ENCODE measurements at places on chromosomes 3 and 15. TPM values are rescaled to one million over a fixed set of nuclear protein-coding genes. Genes with fewer than 3 reads are reported as not detected.
A peak's percentile ranks its signal among the peaks of the same experiment; 100 is the strongest.

DNA sequence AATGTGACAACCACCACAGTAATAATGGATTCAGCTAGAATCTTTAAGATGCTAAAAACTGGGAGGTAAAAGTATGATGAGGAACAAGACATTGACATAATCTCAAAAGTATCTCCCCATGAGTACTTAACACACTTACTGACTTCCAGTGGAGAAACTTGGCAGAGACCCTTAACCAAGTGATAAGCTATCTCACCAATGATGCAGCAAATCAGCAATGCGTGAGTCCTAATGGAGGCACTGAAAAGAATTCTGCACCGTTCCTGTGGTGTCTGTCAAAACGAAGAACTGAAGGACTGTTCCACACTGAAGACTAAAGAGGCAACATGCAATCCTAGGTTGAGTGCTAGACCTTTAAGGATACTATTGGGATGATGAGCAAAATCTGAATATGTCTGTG lies 67.9 kb upstream of the OCA2 start:
- no peak for DNase-seq

DNA sequence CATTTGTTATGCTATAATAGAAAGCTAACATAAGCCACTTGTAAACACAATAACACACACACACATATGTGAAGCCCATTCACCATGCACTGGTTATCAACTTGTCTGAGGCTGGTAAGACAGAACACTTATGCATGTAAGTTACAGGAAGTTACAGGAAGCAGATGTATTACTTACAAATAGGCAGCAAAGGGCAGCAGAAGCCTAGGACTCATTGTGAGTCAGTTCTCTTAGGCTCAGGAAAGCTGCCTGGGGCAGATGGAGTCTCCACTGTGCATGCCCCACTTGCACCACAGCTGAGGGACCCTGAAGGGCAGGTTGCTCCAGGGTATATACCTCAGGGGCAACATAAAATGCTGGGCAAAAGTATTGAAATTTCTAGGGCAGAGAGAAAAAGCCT lies 748.8 kb upstream of the CCDC54 start:
- peak; percentile 36 for DNase-seq

DNA sequence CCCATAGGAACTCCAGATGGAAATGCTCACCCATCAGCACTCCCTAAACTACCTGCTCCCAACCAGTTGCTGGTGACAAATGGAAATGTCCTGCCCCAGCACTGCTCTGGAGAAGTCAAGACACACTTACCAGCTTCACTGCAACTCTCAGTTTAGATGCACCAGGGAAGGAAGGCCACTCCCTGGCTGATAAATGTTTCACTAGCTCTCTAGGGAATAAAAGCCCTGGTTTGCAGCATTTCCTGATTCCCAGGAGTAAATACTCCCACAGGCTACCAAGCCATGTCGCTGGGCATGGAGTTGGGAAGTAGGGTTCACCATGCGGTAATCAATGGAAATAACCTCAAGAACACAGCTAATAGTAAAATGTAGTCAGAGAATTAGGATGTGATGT lies 112.0 kb upstream of the NEO1 start:
- no peak for DNase-seq

DNA sequence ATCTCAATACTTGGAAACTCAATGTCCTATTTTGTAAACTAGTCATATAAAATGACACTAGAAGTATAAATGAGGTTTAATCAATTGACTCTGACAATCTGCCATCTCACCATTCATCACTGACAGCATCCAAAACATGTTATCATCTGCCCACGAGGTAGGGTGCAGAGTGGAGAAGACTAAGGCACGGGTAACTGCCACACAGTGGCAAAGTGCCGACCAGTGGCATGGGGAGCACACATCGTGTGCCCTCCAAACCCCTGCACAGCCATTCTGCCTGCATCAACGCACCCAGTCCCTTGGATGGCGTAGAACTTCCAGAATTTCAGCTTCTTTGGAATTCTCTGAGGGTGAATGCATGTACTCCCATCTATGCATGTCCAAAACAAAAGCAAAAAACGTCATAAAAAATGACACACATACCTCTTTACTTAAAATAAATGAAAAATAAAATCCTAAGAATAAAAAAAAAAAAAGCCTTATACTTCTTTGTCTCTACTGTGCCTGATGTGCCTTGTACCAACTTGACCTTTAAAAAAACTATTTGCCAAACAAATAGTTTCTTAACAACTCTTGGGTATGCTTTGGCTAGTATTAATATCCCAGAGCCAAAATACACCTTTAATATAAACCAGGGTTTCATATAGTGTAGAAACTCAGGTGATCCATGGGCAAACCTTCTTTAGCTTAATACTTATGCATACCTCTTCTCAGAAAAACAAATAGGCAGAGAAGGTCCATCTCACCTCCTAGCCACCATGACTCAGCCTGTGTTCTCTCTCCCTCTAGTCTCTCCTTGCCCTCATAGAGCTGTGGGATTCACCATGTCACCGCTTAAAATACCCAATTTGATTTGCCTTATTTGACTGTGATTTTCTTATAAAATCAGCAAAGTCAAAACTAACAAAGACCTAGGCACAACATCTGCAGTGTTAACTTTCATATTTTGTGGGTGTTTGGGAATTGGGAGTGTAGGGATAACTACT lies 12.7 kb downstream of the CPOX start:
- no peak for DNase-seq

GRCh38 chr3:11050666-11051323 lies 58.2 kb downstream of the SLC6A1 start:
- no peak for DNase-seq

DNA sequence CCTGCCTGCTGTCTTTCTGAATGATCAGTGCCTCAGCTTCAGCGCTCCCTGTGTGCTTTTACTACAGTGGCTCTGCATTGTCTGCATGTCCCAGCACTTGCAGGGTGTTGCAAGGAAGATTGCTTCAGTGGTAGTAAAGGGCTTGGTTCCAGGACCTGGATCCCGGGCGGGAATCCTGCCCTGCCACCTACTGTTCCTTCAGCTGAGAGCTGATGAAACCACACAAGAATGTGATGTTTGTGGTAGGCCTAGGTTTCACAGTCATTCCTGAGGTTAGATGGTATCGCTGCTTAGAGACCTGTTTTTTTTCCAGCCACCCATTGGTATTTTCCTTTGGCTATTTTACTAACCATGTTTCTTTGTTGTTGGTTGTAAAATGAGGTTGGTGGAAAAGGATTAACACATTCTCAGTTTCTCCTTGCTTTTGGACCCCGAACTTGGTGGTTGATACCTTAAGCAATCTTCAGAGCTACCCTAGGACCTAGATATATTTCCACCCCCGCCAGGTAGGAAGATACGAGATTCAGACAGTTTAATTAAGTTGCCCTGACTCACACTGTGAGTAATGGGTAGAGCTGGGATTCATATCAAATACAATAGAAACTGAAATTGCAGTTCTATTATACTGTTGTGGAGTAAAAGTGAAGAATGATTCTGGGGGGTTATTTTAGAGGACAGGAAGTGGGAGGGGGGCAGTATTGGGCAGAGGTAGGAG lies 11.4 kb downstream of the GPR87 start:
- DNase-seq, result peak; percentile 99

GOLGA6L7 gene
- not detected for total RNA-seq

DNA sequence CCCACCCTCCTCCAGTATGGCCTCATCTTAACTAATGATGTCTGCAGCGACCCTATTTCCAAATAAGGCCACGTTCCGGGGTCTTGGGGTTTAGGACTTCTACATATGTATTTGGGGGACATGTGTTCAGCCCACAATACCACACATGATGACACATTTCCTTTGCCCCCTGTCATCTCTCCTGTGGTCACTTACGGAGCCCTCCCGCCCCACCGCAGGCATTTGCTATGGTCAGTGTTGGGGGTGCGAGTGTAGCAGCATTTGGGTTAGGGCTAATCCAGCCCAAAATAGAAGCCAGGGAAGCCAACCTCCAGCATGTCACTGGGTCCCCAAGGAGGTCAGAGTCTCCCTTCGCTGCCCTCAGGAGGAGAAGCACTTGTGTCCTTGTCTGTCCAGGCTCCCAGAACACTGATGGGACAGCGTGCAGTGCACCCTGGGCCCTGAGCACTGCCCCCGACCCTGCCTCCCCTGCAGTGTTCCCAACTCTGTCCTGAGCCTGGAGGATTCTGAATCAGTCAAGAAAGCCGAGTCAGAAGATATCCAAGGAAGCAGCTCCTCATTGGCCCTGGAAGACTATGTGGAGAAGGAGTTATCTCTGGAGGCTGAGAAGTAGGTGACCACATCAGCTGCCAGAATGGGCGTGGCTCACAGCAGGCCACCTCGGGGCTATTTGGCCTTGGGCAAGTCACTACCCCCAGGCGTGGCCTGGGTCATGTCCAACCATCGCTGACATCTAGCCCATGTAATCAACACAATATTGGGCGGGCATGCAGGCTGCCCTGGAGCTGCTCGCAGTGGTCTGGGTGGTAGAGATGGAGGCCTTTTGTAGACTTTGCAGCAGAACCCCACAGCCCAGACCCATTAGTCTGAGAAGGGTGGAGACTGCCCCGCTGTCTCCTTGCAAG lies 46.9 kb upstream of the FGD5 start:
- no peak for DNase-seq

GRCh38 chr3:8482960-8483665 lies 18.5 kb upstream of the LMCD1 start:
- DNase-seq, result peak; percentile 96

PLA2G4E gene
- not detected for total RNA-seq

GRCh38 chr3:149909923-149910322 lies 60.8 kb downstream of the PFN2 start:
- DNase-seq, result no peak

DNA sequence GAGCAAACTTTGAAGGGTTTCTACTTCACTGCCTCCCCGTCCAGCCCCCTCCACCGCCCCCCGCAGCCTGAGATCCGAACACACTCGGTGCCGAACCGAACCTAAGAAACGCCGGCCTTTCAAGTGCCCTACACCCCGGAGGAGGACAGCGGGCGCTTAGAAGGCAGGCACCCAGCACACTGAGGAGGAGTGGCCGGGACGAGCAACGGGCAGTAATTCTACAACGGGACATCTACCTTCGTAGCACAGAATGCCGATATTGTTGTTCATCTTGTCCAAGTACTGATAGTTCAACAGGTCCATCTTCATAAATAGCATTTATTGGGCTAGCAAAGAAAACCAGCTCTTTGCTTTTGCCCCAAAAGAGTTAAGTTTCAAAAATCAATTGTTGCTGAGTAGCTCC lies 513 bp downstream of the VGLL4 start:
- DNase-seq, result peak; percentile 51

BTLA gene
- total RNA-seq, result not detected

CCR9 gene
- not detected for total RNA-seq

DNA sequence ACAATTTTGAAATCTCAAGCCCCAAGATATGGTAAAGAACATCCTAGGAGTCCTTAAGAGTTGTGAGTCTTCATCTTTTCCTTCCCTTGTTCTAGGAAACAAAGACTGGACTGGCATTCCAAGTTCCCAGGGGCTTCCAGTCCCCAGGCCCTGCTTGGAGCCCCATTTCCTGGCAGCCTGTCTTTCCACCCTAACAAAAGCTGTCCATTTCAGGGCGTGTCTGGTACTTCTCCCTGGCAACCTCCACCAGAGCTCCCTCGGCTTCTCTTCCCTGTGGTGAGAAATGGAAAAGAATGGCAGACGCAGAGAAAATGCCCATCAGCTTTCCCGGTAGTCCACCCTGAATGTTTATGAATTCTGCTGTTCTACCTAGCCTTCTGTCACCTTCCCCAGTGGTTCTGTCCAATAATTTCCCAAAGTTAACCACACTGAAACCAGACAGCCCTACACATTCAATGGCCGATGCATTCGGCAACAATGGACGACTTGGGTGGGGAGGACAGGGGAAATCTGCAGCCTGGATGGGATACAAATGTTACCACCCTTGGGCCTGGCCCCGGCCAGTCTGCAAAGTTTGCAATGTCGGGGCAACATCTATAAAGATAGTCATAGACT lies 6.8 kb downstream of the RAB6B start:
- no peak for DNase-seq

GRCh38 chr3:189687475-189687874 lies 56.3 kb downstream of the TP63 start:
- no peak for DNase-seq

LRRC2 gene
- 5.2 TPM for total RNA-seq

DNA sequence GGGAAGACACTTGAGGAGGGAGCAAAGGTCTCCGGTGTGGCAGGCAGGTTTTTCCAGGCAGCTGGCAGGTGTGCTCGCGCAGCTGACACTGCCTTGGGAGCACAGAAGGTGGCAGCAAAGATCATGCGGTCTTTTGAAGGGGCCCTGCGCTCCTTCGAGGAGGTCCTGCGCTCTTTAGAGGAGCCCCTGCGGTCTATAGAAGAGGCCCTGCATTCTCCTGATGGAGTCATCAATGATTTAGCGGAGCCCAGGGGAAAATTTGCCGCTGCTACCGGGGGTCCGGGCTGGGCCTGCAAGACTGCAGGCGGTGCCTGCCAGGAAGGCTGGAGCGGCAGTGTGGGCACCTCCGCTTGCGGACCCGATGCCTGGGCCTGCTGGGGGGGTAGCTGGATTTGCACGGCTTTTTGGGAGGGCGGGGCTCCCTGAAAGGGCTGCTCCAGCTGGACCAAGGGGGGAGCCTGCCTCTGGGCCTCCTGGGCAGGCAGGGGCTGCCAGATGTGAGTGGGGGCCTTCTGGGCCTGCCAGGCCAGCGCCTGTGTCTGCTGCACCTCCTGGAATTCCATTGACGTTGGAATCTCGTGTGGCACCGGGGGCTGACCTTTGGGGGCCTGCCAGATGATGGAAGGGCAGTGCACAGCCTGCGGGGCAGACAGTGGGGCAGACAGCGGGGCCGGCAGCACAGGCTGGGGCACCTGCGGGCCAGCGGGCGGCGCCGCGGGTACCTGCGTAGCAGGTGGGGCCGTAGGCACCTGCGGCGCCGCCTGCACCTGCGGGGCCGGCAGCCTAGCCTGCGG lies 2.1 kb downstream of the MAGEL2 start:
- no peak for DNase-seq

Data from fibroblast of villous mesenchyme (primary cell).